ENCODE measurements at places on chromosomes 5 and 9. TPM values are rescaled to one million over a fixed set of nuclear protein-coding genes. Genes with fewer than 3 reads are reported as not detected.

The CCNJL gene
- total RNA-seq, result 0.68 TPM

The FOXD4L5 gene
- 0.06 TPM for total RNA-seq

The HAND1 gene
- not detected for total RNA-seq

The HAPLN1 gene
- total RNA-seq, result 29.7 TPM

The BICD2 gene
- 48.4 TPM for total RNA-seq

The STC2 gene
- 251 TPM for total RNA-seq

The PCDHB12 gene
- 0.25 TPM for total RNA-seq

The OBP2B gene
- total RNA-seq, result not detected

The PALM2AKAP2 gene
- total RNA-seq, result 18.2 TPM

The SPATA6L gene
- 0.79 TPM for total RNA-seq

The LCN1 gene
- total RNA-seq, result not detected

The CCDC183 gene
- 0.26 TPM for total RNA-seq

The TNFSF8 gene
- not detected for total RNA-seq

The SEMA4D gene
- 0.25 TPM for total RNA-seq

The TLX3 gene
- total RNA-seq, result not detected

The PCDHB4 gene
- total RNA-seq, result 0.68 TPM

The SNCAIP gene
- total RNA-seq, result 0.93 TPM

The DOCK8 gene
- total RNA-seq, result under 0.01 TPM

The C9orf152 gene
- not detected for total RNA-seq

The TMEM252 gene
- not detected for total RNA-seq

The FXN gene
- 0.92 TPM for total RNA-seq

The PCDHA3 gene
- 0.37 TPM for total RNA-seq

The SVEP1 gene
- 3.5 TPM for total RNA-seq

The SPATA31D4 gene
- total RNA-seq, result not detected

The YIPF5 gene
- total RNA-seq, result 93.4 TPM

The ATOSB gene
- total RNA-seq, result 34.7 TPM

The GABRB2 gene
- under 0.01 TPM for total RNA-seq

The ADAMTS13 gene
- total RNA-seq, result 1.8 TPM

The LSM11 gene
- total RNA-seq, result 3.2 TPM

The FABP6 gene
- total RNA-seq, result not detected

The PDE8B gene
- total RNA-seq, result 0.13 TPM

The IL5 gene
- total RNA-seq, result not detected

The CTNND2 gene
- total RNA-seq, result under 0.01 TPM

The OR1L4 gene
- total RNA-seq, result not detected

The ENHO gene
- total RNA-seq, result not detected

The GNG10 gene
- total RNA-seq, result 61.7 TPM
